ENCODE measurements at places on chromosomes 13 and 19.

DNA sequence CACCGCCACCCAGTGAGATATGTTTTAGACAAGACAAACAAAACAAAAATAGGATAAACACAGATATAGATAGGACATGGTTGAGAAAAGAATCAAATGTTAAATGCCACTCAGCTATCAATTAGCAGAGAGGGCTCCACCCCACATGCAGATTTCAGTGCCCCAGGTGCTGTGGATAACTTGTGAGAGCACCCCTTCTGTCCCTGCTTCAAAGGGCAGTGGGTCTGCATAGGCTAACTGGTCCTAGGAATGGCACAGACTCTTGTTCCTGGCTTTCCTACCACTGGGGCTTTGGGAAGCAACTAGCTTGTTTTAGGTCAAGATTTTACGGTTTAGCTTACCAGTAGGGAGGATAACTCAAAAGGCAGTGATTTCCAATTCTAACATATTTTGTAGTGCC, 460.3 kb downstream of the TSHZ3 start:
- no peak for DNase-seq

- DNase-seq, result no peak
These were observed 5.8 kb downstream of the GMIP start for GRCh38 chr19:19637523-19638251.

- no peak for DNase-seq
These were observed 347 bp upstream of the CLDN10 start for GRCh38 chr13:95552208-95552538.

GRCh38 chr13:70644052-70644451, 535.8 kb upstream of the KLHL1 start:
- no peak for DNase-seq

GRCh38 chr19:2469102-2469914, 6.6 kb upstream of the GADD45B start:
- no peak for DNase-seq

DNA sequence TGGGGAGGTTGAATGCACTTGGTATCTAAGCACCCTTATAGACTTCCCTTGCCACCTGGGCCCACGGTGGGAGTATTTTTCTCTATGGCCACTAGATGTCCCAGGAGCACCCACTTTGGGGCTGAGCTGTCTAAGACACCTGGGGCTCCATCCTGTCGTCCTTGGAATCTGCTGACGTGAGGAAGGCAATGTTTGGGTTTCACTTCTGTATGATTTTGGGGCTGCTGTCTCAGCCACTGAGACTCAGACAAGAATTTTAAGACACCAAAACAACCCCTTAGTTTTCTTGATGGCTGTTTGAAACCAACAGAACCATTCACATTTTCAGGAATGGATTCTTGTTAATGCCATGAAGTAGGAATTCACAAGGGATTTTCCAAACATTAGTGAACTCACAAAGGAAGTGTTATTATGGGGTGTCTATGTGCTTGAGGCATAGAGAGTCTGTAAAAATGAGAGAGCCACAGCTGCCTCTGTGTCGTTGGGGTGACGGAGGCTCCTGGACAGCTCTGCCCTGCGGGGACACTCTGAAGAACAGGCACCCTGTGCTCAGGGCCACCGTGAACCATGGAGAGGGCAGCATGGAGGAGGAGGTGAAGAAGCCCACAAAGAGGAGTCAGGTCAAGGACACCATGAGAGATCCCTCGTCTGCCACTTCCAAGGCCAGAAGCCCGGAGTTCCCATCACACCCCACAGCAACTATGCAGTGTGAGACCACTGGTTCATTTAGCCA, 106.8 kb upstream of the SPATA13 start:
- peak; percentile 74 for DNase-seq

DNA sequence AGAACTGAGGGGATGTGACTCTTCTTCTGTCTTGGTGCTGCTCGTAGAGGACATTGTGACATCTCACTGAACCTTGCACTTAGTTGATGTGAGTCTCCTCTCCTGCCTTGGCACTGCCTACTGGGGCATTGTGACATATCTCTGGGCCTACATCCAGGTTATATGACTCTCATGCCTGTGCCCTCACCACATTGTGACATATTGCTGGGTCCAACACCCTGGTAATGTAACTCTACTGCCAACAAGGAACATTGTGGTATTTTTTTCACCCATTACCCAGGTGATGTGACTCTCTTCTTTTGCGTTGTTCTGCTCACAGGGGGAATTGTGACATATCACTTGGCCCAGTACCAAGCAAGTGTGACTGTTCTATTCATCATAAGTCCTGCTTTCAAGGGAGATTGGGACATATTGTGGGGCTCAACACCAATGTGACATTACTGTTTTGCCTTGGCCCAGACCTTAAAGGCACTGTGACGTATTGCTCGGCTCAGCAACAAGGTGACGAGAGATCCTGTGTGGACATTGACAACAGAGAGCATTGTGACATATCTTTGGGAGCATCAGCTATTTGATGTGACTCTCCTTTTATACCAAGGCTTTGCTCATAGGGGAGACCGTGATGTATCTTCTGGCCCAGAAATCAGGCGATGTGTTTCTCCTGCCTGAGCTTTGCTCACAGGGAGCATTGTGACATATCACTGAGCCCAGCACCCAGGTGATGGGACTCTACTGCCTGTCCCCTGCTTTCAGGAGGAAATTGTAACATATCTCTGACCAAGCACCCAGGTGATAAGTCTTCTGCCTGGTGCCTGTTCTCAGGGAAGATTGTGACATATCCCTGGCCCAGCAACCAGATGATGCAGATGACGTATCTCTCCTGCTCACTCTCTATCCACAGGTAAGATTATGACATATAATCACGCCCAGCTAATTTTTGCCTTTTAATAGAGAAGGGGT, 12.2 kb upstream of the ZNF429 start:
- DNase-seq, result no peak

- no peak for DNase-seq
These were observed 209.7 kb downstream of the SPRY2 start for GRCh38 chr13:80131204-80131603.

GRCh38 chr13:112905619-112905989, 63.4 kb upstream of the MCF2L start:
- DNase-seq, result no peak

GRCh38 chr13:113345486-113345885, 18.4 kb downstream of the GRTP1 start:
- no peak for DNase-seq

DNA sequence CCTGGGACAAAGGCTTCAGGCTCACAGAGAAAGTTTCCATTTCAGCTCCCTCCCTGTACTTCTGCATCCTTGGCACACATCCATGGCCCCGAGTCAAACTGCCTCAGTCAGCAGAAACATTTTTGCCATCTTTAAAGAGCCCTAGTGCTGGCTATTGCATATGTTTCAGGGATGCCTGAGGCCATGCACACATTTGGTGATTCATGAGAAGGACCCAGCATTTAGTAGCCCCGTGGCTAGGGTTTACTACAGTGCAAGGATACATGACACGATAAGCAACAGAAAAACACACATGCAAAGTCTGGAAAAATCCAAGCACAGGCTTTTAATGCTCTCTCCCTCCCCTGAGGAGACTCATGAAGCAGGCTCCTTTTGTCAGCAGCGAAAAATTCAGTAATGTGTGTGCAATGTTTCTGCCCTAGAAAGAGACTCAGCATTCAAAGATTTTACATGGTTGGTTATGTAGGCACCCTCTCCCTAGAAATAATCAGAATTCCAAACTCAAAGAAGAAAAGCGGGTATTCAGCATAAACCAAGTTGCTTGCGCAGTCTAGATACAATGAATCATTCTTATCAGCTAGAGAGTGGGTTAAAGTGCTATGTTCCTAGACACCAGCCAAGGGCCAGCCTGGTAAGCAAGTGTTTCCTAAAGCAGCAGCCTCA, 17.6 kb downstream of the ACOD1 start:
- DNase-seq, result no peak

GRCh38 chr19:12733369-12734214, 892 bp downstream of the TRIR start:
- peak; percentile 53 for DNase-seq

DNA sequence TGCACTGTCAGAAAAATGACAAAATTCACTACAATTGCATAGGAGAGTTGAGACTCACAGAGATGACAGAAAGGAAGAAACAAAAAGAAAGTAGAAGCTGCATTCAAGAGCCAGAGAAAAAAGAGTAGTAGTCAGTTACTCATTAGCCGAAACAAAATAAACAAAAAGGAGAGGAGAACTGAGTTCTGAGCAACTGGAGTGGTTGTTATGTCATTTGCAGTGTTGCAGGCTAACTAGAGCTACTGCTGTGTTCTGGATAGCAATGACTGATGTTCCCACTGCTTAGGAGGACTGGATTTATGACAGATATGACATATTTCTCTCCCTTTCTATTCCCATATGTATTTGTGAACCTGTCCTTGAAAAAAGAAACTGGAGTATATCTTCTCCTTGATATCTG, 482.6 kb downstream of the RFC3 start:
- DNase-seq, result no peak

DNA sequence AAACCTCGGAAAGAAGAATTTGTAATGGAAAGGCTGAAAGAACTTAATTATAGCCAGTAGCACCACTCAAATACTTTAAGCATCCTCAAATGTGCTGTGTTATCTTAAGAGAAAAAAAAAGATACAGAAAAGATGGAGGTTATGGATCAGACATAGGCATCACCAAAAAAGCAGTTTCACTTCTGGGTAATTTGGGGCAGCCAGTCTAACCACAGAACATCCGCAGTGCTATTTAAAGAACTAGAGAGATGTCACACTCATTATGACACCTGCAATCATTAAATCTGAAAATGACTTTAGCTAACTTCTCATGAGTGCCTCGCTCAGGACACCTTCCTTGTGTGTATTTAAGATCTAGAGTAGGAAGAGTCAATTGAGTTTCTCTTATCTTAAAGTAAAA, 211.8 kb downstream of the RBM26 start:
- peak; percentile 45 for DNase-seq

DNA sequence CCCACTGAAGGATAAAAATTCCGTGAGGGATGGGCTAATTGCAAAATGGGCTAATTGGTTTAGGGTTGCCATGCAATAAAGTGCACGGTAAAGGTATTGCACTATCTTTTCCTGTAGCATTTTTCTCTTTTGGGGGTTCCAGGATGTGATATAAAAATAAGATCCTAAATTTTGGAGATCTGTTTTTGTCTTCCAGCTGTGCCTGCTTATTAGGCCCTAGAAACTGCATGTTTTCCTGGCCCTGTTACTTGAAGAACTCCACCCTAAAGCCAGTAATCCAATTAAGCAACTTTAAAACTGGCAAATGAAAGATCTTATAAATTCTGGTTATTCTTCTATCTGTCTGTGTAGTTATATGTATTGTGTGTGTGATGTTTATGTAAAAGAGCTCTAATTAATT, 2489.6 kb downstream of the PCDH9 start:
- DNase-seq, result no peak

GRCh38 chr19:50831026-50831396, 2.4 kb downstream of the KLK15 start:
- no peak for DNase-seq

GRCh38 chr13:59488436-59488835, 675.3 kb downstream of the DIAPH3 start:
- DNase-seq, result no peak

DNA sequence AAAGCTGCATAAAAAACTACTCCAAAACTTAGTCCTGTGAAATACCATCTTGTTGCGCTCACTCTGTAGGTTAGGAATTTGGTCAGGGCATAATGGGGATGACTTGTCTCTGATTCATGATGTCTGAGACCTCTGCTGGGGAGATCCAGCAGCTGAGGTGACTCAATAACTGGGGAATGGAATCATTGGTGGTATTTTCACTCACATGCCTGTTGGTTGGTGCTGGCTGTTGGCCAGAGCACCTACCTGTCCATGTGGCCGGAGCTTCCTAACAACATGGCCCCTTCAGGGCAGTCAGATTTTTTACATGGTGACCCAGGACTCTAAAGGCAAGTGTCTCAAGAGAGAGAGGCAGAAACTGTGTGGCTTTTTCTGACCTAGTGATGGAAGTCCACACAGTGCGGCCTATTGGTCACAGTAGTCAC, 7.4 kb upstream of the ESD start:
- DNase-seq, result no peak

- DNase-seq, result no peak
These were observed 341.9 kb downstream of the KCNRG start for GRCh38 chr13:50357136-50357535.

- DNase-seq, result no peak
These were observed 15.8 kb upstream of the GARIN5A start for GRCh38 chr19:50492303-50493052.

DNA sequence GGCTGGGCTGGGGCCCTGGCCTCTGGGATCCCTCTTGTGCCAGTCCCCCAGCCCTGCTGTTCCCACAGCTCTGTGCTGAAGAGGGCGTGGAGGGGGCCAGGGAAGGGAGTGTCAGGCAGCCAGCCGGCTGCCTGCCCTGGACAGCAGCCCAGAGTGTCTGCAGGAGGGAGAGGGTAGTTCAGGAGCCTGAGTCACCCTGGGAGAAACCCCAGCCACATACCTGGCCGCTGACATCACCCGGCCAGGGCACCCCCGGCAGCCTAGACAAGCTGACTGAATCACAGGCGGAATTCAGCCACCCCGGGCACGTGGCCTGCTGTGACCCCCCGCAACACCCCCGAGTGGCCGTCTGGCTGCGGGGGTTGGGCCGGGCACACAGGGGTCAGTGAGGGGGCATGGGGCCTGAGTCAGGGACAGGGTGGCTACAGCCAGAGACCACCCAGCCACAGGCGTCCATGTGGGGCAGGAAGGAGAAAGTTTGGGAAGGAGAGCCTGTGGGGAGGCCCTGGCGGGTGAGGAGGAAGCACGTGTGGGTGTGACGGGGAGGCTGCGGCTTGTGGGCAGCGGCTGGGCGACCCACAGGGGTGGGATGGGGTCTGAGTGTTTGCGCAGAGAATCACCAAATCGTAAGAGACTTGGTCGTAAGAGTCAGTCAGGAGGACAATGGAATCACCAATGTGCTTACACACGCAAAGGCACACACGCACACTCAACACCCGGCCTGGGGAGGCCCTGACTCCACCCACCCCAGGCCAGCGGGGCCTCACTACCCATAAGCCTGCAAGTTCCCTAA, 11.9 kb upstream of the FOSB start:
- no peak for DNase-seq

DNA sequence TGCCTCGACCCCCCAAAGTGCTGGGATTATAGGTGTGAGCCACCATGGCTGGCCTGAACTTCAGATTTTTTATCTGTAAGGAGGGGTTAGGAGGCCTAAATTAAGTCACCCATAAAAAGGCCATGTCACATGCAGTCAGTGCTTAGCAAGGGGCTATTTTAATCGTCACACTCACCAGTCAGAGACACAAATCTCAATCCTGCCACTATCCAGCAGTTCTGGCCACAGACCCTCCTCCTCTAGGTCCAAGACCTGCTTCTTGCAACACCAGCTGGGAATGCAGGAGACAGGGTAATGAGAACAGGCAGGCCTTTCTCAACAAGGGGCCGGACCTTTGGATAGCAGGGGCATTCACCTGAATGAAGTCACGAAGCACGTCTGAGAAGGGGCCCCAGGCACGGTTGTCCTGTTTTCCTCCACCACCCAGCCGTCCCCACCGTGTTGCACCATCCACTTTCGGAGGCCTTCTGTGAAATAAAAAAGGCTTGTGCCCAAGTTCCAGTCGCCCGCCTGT, 1.4 kb downstream of the FBXO27 start:
- no peak for DNase-seq

Data from germinal center (tissue), 1 donor.